ENCODE measurements at places on chromosomes 13 and 19. TPM values are rescaled to one million over a fixed set of nuclear protein-coding genes. Genes with fewer than 3 reads are reported as not detected.
A peak's percentile ranks its signal among the peaks of the same experiment; 100 is the strongest.

GRCh38 chr19:34124828-34125227 is 47.5 kb upstream of the LSM14A start:
- no peak for DNase-seq

- DNase-seq, result no peak
Observed at GRCh38 chr19:29819300-29819699, 7.5 kb downstream of the CCNE1 start.

- no peak for DNase-seq
Observed at GRCh38 chr13:27975564-27976361, 6.6 kb upstream of the CDX2 start.

GRCh38 chr19:56142897-56143434 is 1.9 kb downstream of the ZNF444 start:
- DNase-seq, result no peak

- DNase-seq, result no peak
Observed at GRCh38 chr19:36652958-36653357, 13.7 kb downstream of the ZNF461 start.

GRCh38 chr19:4174213-4174894 is 8.0 kb downstream of the SIRT6 start:
- no peak for DNase-seq

- DNase-seq, result no peak
Observed at GRCh38 chr19:32122258-32122657, 223.2 kb upstream of the ZNF507 start.

- DNase-seq, result no peak
Observed at GRCh38 chr19:54204767-54205468, 4.3 kb downstream of the RPS9 start.

DNA sequence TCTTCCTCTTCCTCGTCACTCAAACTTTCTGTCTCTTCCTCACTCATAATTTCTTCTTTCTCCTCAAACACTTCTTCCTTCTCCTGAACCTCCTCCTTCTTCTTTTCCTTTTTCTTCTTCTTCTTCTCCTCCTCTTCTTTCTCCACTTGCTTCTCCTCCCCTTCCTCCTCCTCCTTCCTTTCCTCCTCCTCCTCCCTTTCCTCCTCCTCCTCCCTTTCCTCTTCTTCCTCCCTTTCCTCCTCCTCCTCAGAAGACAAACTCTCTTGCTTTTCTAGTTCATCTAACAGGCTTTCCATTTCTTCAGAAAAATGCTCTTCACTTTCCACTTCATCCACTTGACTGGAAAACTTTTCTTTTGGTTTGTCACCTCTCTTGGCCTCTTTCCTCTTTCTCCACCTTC is 19.8 kb downstream of the WDR87 start:
- DNase-seq, result no peak

DKKL1 gene
- total RNA-seq, result 1.3 TPM

- no peak for DNase-seq
Observed at GRCh38 chr19:55098716-55099556, 18.5 kb downstream of the PPP1R12C start.

DNA sequence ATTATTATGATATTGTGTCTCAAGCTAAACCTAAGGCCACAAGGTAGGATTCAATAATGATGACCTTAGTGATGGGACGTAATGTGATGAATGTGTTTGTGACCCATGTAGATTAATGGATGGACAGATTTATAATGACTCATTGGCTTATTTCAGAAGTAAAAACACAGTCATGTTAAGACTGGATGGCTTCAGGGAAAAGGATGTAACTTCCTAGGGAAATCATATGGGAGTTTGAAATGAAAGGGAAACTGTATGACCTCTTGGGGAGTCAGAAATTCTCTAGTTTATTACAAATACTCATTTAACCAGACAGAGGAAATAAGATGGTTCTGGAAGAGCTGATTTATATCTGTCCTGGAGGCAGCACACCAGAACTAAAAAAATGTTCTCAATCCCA is 2.9 kb downstream of the EDNRB start:
- DNase-seq, result no peak

IZUMO1 gene
- not detected for total RNA-seq

DNA sequence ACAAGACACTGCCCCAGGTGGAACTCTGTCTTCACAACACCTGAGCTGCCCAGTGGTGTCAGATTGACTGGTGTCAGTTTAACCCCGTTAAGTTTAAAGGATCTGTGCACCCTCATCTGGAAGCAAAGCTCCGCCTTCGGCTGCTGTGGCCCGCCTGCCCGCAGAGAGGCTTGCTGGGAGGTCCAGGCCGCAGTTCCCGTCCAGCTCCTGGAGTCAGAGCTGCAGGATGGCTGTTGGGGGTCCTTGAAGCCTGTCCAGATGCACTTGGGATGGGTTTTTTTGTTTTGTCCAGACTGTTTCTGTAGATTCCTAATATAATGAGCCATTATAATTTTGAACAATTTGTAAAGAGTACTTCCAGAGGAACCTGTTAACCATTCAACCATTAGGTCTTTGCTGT is 16.1 kb downstream of the CUL4A start:
- DNase-seq, result no peak

GRCh38 chr19:7678971-7679751 is 1.5 kb upstream of the TRAPPC5 start:
- DNase-seq, result no peak

CLIP3 gene
- 1.9 TPM for total RNA-seq

GRCh38 chr19:14473073-14473977 is 1.8 kb downstream of the PTGER1 start:
- no peak for DNase-seq

CASP14 gene
- not detected for total RNA-seq

LILRB5 gene
- 11.4 TPM for total RNA-seq

ZNF724 gene
- 3.0 TPM for total RNA-seq

DNA sequence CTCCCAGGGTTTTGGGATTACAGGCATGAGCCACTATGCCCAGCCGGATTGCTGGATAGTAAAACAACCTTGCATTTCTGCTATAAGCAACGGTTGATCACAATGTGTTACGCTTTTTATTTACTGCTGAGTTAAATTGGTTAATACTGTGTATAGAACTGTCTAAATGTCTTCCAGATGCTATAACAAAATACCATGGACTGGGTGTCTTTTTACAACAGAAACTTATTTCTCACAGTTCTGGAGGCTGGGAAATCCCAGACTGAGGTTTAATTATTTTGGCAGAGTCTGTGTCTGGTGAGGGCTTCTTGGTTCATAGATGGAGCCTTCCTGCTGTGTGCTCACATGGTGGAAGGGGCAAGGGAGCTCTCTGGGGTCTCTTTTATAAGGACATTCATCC is 65.5 kb downstream of the ING1 start:
- DNase-seq, result no peak

GSX1 gene
- not detected for total RNA-seq

DNA sequence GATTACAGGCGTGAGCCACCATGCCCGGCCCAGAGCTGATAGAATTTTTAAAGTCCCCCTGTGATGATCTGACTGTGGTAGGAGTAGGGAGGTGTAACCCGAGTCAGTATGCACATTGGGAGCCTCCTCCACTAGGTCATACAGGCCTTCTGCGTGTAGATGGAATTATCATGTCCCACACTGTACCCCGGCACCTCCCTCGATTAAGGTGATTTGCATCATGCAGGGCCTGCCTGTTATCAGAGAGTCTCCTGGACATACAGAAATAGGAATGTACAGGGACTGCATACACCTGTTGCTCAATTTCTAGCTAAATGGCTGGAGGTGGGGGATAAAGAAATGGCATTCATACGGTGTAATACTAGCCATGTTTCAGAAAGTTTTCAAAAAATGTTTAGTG is 922 bp upstream of the ERVK3-1 start:
- DNase-seq, result no peak

DNA sequence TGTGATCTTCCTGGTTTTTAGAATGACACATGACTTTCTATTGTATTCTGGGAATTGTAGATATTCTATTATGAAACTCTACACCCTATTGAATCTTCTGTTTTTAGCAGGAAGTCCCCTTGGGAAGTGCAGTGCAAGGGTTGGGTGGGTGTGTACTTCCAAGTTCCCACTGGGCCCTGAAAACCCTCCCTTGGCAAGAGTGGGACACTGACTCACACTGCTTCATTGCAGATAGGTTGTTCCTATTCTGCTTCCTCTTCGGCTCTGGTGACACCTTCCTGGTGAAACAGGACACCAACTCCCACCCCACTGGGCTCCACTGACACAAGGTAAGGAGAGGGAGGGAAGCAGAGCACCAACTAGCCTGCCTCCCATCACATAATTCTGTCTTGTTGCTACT is 121.8 kb downstream of the KCTD12 start:
- peak; percentile 26 for DNase-seq

ZNF582 gene
- total RNA-seq, result 19.6 TPM

GRCh38 chr19:18700501-18701249 is 17.2 kb downstream of the CRTC1 start:
- DNase-seq, result peak; percentile 95

CARD8 gene
- 57.2 TPM for total RNA-seq

GRCh38 chr19:42480335-42481095 is 37.8 kb upstream of the CXCL17 start:
- no peak for DNase-seq

GRCh38 chr13:105984646-105985045 is 550.8 kb downstream of the EFNB2 start:
- no peak for DNase-seq

GRCh38 chr19:29089315-29089870 is 123.6 kb downstream of the UQCRFS1 start:
- no peak for DNase-seq

- no peak for DNase-seq
Observed at GRCh38 chr13:38980750-38981078, 9.9 kb downstream of the STOML3 start.

- DNase-seq, result no peak
Observed at GRCh38 chr13:23796551-23796950, 92.6 kb downstream of the MIPEP start.

DNA sequence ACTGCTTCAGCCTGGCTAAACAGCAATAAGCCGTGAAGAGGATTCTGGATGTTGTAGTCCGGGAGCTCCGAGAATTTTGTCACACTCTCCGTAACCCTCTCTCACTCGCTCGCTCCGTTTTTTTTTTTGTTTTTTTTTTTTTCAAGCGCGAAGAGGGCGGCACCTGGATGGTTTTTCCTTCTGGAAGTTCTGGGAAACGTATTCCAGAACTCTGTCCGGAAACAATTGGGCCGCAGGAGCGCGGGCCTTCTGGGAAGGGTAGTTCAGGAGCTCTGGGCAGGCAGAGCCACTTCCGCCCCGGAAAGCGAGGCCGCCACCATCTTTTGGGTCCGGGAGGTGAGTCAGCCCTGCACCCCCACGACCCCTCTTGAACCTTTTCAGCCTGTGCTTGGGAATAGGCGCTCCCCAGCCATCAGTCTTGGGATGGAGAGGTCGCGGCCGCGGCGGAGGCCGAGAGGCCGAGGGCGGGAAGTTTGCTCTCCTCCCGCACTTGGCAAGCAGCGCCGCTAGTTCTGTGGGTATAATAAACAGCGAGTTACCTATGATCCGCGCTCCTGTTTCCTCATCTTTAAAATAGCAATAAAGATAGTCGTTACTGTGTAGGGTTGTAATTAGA is at the start of gene ZNF227:
TSS of gene ZNF227 (plus strand) at position 283 of the 616 bp plus-strand sequence. CDS start 5,261 bp downstream, outside the sequence.
- DNase-seq, result peak; percentile 92

DNA sequence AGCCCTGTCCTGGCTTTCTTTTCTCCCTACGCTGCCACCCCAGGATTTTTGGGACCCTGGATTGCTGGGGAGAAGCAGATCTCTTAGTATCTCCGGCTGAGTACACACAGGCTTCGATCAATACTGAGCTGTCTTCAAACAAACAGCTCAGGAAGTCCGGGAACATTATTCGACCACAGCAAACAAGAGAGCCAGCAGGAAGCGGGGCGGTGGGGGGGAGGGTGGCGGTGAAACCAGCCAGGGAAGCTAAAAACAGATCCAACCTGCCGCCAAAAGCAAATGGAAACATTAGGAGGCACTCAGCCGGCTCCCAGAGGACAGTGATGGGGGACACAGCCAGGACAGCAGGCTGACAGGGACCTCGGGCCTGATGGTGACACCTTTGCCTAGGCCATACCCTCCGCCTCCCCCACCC is 12.2 kb upstream of the BCAM start:
- DNase-seq, result no peak
